Uterus (tissue), 4 donors: ENCODE measurements at places on chromosomes 7 and 10. TPM values are rescaled to one million over a fixed set of nuclear protein-coding genes. Genes with fewer than 3 reads are reported as not detected.

GRCh38 chr10:10165415-10165814, 852.3 kb upstream of the CELF2 start:
- DNase-seq, result no peak

DNA sequence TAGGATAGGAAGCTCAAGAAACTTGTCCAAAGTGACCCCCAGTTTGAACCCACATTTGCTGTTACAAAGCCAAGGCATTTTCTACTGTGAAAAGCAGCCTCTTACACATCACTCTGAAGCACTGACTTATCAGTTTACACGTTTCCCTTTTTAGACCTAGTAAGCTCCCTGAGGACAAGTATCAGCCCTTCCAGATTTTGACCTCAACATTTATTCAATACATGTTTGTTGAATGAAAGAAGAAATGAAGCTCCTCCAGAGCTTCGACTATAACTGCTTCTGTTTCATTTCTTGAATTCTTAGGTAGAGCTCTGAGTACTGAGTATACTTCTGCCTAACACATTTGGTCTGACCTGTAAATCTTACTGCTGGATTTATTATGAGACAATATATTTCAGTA, 2.7 kb downstream of the WASL start:
- DNase-seq, result no peak

DNA sequence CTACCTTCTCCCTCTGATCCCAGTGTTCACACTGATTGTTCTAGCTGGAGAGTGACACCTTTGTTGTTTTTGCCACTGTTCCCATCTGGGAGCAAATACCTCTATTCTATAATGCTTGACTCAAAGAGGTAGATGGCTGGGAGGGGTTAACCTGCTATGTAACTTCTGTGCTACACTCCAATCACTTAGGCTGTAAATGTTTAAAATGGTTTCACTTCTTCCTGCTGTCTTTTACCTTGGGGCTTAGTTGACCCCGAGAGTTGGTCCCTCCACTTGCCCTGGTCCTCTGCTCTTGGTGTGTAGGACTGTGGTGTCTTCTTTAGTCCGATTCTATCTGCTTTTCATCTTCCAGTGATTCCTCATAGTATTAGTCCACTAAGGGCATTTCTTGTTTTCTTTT, 22.3 kb downstream of the KLHDC10 start:
- DNase-seq, result no peak

GRCh38 chr10:26780793-26781601, 79.8 kb downstream of the ABI1 start:
- no peak for DNase-seq

GRCh38 chr7:121043314-121044234, 55.1 kb downstream of the CPED1 start:
- no peak for DNase-seq

The MBL2 gene
- not detected for total RNA-seq
